ENCODE measurements at places on chromosomes 7 and 10.

DNA sequence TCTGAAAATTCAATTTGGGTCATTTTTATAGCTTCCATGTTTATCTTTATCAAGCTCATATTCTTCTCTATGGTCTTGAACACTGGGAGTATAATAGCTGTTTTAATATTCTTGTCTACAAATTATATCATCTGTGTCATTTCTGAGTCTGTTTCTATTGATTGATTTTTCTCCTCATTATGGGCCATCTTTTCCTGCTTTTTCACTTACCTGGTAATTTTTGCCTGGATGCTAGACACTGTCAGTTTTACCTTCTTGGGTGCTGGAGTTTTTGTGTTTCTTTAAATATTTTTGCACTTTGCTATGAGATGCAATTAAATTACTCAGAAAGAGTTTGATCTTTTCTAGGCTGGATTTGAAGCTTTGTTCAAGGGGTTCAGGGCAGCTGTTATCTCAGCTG lies 26.8 kb upstream of the KDM7A start:
- DNase-seq = no peak

GRCh38 chr7:6423942-6424701 lies 23.6 kb downstream of the DAGLB start:
- no peak for DNase-seq

GRCh38 chr10:133509700-133510099 lies 17.5 kb upstream of the CYP2E1 start:
- DNase-seq = no peak

DNA sequence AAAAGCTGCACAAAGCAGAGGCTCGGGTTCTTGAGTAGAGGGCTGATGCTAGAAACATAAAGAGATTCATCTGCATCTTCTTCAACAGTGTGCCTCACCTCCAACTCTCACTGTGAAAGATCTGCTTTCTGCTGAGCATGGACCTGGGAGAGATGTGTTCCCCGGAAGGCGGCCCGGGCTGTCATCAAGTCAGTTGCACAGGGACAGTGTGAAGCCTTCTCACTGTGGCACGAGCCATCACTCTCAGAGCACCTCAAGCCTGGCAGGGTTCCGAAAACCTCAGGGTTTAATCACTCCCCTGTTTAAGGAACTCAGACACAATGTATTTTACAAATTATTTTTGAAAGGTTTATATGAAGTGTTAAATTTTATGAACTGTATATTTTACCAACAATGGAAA lies 98.7 kb downstream of the RBM20 start:
- no peak for DNase-seq

GRCh38 chr10:80122746-80123145 lies 9.8 kb upstream of the PLAC9 start:
- no peak for DNase-seq

DNA sequence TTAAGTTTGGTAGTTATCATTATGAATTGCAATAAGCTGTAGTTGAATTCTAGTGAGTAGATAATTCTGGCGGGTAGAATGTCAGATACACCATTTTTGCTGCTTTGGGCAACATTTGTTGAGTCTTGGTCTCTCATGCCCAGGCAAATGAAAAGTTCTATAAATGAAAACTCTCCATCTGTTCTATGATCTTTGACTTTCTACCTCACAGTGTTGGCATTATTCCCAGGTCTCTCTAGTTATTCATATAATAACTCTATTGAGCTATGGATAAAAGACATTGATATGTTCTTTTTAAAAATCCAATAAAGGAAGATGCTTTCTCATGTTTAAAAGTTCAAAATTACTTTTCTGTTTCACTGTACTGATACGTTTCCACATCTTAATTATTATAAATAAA lies 415.3 kb upstream of the SEMA3D start:
- no peak for DNase-seq

DNA sequence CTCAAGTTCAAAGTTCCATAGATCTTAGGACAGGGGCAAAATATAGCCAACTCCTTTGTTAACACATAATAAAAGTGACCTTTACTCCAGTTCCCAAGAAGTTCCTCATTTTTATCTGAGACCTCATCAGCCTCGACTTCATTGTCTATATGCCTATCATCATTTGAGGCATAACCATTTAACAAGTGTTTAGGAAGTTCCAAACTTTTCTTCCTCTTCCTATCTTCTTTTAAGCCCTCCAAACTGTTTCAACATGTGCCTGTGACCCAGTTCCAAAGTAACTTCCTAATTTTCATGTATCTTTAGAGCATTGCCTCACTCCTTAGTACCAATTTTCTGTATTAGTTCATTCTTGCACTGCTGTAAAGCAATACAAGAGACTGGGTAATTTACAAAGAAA lies 569.1 kb downstream of the ANKRD7 start:
- no peak for DNase-seq

GRCh38 chr7:127353897-127354296 lies 38.6 kb downstream of the ZNF800 start:
- DNase-seq = no peak

- no peak for DNase-seq
Observed at GRCh38 chr10:101718690-101719275, 23.8 kb upstream of the FBXW4 start.

GRCh38 chr10:86443069-86443468 lies 76.5 kb upstream of the GRID1 start:
- DNase-seq = no peak

DNA sequence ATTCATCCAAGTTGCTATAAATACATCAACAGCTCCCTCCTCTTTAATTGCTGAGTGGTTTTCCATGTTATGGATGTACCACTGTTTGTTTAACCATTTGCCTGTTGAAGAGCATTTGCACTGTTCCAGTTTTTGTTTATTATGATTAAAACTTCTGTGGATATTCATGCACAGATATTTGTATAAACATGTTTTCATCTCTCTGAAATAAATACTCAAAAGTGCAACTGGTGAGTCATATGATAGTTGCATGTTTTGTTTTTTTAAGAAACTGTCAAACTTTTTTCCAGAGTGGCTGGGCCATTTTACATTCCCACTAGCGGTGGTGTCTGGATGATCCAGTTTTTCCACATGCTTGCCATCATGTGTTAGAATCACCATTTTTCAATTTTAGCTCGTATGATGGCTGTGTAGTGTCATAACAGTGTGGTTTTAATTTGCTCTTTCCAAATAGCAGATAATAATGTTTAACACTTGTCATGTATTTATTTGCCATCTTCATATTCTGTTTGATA lies 33.6 kb downstream of the MEOX2 start:
- DNase-seq = no peak

GRCh38 chr7:50838675-50839377 lies 56.1 kb upstream of the GRB10 start:
- no peak for DNase-seq

DNA sequence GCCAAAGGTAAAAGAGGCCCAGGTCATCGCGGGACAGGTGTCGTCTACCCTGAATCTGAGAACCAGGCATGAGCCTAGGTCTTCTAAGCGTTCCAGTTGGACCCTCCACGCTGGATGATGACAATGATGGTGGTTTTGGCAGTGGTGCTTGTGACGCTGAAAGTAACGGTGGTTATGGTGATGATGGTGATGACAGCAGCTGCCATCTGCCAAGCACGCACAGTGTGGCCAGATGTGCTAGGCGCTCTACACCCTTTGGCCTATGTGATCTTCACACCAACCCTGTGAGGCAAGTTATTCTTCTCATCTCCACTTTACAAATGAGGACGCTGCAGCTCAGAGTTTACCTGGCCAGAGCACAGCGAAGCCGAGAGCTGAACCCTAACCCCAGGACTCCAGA lies 93.9 kb downstream of the FAM53B start:
- no peak for DNase-seq

DNA sequence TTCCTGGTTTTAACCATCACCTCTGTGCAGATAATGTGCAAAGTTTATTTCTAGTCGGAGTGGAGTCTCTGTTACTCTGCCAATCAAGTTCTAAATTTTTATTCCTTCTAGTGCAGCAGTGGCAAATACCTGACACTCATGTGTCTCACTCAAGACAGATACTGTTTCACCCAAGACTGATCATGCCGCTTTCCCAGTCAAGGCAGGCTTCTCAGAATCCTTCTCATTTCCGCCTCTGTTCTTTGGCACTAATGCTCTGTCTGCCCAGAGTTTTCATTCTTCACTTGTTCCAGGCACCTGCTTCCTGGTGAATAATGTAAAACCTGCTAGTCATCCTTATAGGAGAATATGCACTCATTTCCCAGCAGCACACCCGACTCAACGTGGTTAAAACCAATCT lies 24.7 kb downstream of the MET start:
- no peak for DNase-seq

- no peak for DNase-seq
Observed at GRCh38 chr7:111174510-111174909, 83.6 kb downstream of the LRRN3 start.

DNA sequence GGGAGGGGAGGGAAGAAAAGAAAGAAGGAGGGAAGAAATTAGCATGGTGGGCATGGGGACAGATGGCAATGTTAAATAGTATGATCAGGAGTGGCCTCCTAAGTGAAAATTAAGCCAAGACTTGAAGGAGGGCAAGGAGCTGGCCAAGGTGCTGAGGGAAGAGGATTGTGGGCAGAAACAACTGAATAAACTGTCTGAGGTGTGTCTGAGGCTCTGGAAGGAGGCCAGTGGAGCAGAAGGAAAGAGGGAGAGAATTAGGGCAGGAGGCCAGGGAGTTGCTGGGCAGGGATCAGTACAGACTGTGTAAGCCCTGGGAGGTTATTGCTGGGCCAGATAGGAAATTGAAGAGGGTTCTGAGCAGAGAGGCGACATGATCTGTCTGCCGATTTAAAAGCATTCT lies 40.6 kb upstream of the VKORC1L1 start:
- DNase-seq = peak; percentile 4

GRCh38 chr10:113562069-113562468 lies 9.2 kb downstream of the HABP2 start:
- no peak for DNase-seq

- DNase-seq = no peak
Observed at GRCh38 chr7:91515961-91516360, 251.7 kb downstream of the FZD1 start.

GRCh38 chr7:116242759-116243158 lies 32.4 kb downstream of the TES start:
- no peak for DNase-seq

GRCh38 chr7:19030281-19030680 lies 87.2 kb downstream of the TWIST1 start:
- DNase-seq = no peak

DNA sequence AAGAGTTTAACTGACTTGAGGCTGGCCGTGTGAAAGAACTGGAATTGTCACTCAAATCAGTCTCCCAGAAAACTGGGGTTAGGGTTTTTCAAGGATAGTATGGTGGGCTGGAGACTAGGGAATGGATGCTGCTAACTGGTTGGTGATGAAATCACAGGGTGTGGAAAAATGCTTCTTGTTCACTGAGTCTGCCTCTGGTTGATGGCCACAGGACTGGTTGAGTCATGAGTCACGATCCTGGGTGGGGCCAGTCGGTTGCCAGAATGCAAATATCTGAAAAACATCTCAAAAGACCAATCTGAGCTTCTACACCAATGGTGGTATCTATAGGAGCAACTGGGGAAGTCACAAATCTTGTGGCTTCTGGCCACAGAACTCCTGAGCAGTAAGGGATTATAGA lies 16.3 kb upstream of the BAMBI start:
- no peak for DNase-seq

GRCh38 chr10:93913706-93914105 lies 19.9 kb downstream of the SLC35G1 start:
- no peak for DNase-seq

DNA sequence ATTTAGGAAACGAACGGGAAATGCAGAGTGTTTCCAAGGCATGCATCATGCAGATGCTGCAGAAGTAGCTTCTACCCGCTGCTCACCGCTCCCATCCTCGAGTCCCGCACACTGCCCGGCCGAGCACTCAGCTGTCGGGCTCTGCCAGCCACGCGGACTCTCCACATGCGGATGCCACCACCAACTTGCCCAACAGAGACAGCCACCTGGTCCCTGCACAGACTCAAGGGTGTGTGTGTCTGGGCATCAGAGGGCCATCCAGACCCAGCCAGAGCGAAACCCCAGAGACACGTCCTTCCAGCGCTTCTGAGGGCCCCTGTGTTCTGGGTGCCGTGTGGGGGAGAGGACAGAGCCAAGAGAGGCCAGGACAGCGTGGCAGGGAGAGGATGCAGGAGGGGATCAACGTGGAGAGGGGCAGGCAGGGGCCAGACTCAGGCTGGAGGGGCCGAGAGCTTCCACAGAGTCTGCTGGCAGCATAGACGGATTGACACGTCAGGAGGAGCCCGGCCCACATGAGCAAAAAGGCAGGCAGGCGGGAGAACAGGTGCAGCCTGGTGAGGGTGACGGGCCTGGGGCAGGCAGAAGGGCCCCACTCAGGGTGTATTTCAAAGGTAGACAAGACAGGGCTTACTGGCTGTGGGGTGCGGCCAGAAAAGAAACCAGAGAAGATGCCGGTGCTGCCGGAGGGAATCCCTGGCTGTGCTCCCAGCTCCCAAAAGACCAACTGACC lies 18.3 kb downstream of the GPER1 start:
- no peak for DNase-seq

- DNase-seq = no peak
Observed at GRCh38 chr10:79107736-79108264, 39.0 kb downstream of the ZMIZ1 start.

DNA sequence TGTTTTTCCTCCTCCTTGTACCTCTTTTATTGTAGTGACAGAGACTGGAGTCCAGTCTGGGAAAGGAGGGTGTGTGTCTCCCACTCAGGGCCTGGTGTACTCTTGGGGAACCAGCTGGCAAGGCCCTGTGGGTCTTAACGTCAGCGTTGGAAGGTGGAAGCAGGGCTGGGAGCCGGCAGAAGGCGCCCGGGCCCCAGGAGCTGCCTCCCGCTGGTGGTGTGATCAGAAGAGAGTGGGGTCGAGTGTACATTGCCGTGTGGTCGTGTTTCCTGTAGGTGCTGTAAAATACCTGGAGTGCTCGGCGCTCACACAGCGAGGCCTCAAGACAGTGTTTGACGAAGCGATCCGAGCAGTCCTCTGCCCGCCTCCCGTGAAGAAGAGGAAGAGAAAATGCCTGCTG lies 45.7 kb downstream of the DAGLB start:
- DNase-seq = no peak

GRCh38 chr10:31774299-31774900 lies 154.2 kb downstream of the ARHGAP12 start:
- DNase-seq = peak; percentile 43

GRCh38 chr7:117164620-117165019 lies 158.2 kb downstream of the WNT2 start:
- no peak for DNase-seq

- peak; percentile 39 for DNase-seq
Observed at GRCh38 chr7:45000093-45001032, at the start of gene CCM2. TSS of gene CCM2 (plus strand) at chr7:45000201. CDS start at chr7:45000334, 133 bp downstream.

DNA sequence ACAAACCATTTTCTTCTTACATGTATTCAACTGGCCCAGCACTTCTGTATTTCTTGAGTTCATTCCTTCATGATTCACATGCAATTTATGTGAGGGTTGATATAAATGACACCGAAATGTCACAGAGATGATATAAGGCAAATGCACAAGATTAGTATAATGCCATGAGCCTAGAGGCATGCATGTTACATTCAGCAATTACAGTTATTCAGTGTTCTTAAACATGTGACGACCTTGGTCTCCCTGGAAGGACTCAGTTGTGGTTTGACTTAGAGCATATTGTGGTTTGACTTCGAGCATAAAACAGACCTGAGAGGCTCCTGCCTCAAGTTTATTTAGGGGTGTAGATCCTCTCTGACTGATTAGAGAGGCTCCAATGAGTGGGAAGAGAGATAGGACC lies 752.1 kb upstream of the POM121L12 start:
- no peak for DNase-seq

All from neural crest cell (in vitro differentiated cells).